ENCODE measurements at places on chromosomes 2 and 18.

- DNase-seq = no peak
Observed at GRCh38 chr2:209323738-209324137, 100.1 kb upstream of the MAP2 start.

- DNase-seq = no peak
Observed at GRCh38 chr2:162172802-162173370, 20.8 kb upstream of the GCG start.

GRCh38 chr2:149224543-149224942 lies 105.8 kb upstream of the LYPD6 start:
- no peak for DNase-seq

DNA sequence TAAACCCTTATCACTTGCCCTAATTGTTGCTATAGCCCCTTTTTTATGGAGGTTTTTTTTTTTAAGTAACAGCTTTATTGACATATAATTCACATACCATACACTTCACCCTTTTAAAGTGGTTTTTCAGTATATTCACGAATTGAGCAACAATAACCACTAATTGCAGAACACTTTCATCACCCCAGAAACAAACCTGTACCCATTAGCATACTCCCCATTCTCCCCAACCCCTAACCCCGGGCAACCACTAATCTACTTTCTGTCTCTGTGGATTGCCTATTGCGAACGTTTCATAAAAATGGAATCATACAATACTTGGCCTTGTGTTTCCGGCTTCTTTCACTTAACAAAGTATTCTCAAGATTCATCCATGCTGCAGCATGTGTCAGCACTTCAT lies 213.6 kb downstream of the ATAD2B start:
- no peak for DNase-seq

DNA sequence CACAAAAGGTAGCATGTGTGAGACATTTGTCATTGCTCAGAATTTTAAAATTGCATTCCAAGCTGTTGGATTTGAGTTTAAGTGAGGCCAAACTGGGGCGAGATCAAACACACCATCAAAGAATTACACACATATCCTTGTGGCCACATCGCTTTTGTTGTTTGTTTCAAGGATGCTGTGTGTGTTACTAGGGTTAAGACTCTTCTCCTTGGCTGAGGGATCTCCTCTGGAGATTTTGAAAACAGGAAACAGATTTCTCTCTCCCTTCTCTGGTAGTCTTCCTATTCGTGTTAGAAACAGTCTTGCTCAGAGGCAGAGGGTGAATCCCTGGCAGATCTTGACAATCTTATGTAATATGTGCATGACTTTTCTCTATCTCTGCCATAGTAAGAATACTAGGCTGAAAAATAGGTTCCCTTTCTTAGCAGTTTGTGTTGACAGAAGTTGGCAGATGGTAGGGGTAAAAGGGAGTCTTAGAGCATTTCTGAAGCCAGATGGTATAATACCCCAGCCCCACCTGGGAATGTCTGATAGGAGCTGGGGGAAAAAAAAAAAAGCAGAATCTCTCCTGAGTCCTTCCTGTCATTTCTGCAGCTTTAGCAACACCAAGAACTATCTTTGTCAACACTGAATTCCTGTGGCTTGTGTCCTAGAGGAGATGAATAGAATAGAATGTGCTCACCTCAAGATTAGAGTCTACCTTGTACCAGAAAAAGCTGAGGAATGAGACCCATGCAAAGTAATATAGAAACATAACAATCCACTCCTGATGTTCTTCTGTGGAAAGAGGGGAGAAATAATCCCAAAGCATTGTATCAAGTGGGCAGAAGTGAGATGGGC lies 101.8 kb downstream of the XRCC5 start:
- DNase-seq = no peak

- DNase-seq = no peak
Observed at GRCh38 chr2:147854557-147855134, 9.8 kb downstream of the ACVR2A start.

- DNase-seq = no peak
Observed at GRCh38 chr18:77249569-77250500, at the start of gene GALR1. TSS of gene GALR1 (plus strand) at chr18:77249848. CDS start at chr18:77250549, 701 bp downstream.

DNA sequence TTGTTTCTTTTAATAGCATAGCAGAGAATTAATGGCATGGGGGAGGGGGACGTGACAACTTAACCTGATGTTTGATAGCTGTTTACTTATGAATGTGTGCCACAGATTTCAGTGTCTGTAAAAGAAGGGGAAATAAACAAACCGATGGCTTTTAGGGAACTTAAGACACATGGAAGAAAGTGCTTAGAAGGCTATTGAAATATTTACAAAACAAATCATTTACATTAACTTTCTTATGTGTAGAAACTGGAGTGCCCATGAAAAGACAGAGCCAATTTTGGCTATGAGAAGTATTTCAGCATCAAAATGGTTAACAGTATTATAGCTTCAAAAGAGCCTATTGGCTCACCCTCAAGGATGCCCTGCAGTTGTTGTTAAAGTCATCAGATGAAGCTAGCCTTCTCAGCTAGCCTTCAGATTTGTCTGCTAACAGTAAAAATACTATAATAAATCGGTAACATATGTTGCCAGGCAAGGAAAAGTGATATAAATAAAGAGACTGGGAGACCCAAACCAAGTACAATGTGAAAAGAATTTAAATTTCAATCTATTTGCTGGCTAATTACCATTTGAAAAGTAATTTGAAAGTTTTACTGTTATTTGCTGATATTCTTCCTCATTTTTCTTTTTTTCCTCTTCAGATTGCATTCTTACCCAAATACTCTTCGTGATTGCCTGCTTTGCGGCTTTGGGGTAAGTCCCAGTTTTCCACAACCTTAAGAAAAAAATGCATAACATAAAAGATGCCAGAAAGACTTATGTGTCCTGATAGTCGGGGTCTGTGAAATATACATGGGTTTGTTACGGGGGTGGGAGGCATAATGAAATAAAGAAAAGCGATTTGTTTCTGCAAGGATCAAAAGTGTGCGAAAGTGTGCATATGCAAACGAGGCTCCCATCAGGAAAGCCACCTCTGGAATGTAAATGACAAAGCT lies 256.4 kb downstream of the MEIS1 start:
- no peak for DNase-seq
